ENCODE measurements at places on chromosomes 7 and 10.

GRCh38 chr7:99379043-99379577 lies 4.6 kb downstream of the ARPC1B start:
- peak; percentile 80 for DNase-seq

GRCh38 chr10:10911471-10911921 lies 106.2 kb upstream of the CELF2 start:
- peak; percentile 91 for DNase-seq

DNA sequence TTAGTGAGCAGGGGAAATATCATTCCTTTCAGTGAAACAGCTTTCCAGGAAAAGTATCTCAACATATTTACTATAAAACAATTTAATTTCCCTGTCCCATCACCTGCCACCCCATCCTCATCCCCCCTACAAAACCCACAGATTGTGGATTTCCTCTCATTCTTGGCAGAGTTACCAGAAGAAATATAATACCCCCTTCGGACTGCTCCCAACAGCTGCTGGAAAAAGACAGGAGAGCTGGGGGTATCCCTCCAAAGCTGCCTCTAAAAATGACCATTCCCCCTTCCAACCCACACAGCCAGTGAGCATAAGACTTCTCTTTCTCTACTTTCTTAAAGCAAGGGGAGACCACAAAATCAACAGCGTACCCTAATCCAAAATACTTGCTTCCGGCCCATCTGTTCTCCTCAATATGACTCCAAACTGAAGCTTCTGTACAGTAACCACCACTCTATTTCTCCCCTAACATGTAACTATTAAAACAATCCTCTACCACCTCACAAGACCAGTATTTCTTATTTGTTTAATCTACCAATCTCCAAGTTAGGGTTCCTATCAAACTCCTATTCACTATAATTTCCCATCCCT lies 7.8 kb downstream of the FBXW4 start:
- DNase-seq, result no peak

DNA sequence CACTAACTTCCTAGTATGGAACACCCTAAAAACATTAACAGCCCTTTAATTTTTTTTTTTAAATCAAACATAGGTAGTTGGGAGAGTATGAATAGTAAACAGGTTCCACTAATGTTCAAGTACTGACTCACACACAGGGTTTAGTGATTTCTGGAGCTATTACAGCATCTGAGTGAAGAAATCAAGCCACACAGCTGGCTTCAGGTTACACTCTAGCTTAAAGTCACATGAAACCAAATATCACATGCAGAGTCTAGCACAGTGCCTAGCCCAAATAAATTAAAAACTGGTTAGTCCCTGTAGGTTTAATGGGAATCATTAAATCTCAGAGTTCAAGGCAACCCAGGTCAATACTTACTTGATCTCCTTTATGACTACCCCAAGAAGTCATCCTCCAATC lies 11.6 kb downstream of the PANK1 start:
- DNase-seq, result peak; percentile 62

DNA sequence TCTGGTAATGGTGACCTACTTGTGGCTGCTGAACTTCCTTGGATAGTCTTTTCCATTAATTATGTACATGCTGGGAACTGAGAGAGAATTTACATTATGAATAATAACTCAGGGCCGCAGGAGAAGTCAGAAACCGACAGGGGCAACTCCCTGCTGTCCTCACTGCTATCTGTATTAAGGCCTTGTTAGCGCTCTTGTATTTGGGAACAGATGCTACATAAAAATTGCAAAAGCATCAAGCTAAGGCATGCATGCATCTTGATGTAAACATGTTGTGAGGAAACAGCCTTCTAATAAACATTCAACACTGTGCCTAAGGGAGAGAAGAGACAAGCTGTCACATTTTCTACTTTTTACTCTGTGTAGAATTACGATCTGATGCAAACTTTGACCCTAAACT lies 158.4 kb downstream of the PARD3 start:
- DNase-seq, result no peak

DNA sequence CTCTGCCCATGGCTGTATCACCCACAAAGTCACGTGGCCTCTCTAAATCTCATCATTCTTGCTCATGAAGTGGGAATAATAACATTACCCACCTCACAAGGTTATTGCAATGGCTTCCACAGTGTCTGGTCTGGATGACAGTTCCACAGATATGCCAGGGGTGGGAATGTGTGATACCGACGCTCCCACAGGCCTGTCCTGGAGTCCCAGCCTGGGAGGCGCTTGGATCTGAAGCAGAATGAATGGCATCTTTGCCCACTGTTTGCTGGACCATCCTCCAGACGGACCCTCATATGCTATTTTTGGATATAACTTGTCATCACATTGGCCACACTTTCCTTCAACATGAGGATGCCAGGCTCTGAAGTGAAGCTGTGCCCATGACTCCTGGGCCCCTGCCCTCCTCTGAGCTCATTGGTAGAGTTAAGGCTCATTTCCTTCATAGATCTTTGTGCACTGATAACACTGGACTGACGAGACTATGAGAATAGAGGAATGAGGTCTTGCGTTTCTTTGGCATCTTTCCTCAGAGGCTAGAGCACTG lies 279.8 kb upstream of the ZNF32 start:
- no peak for DNase-seq

DNA sequence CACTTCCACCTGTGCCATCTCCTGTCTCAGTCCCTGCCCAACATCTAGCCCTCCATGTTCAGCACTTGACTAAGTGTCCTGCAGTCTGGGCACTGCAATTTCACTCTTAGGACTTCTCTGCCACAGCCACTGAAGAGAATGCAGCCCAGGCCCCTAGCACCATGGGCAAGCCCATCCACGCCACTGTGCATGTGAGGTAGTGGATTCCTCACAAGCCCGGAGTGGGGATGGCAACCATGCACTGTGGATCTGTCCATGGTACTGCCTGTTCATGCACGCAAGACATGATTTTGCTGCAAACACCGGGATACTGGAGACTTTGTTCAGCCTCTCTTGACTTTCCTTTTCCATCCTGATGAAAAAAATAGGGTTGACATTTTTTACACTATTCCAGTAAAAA lies 12.3 kb downstream of the DDC start:
- DNase-seq, result peak; percentile 8

DNA sequence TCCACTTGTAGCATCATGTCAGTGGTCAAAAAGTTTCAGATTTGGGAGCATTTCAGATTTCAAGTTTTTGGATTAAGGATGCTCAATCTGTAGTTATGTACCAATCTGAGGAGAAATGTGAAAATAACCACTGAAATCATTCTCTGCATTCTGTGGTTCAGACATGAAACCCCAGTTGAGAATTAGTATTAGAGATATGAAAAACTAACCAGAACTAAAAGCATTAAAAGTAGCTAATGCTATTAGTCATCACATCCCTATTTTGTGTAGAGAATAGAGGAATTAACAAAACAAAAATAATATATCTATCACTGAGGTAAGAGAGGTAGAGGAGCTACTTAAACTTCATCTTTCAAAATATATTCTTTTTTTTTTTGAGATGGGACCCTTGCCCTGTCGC lies 28.0 kb downstream of the MICU1 start:
- DNase-seq, result peak; percentile 30

Measured in non-pigmented ciliary epithelial cell (primary cell).